ENCODE measurements at places on chromosomes 7 and 10.
A peak's percentile ranks its signal among the peaks of the same experiment; 100 is the strongest.

DNA sequence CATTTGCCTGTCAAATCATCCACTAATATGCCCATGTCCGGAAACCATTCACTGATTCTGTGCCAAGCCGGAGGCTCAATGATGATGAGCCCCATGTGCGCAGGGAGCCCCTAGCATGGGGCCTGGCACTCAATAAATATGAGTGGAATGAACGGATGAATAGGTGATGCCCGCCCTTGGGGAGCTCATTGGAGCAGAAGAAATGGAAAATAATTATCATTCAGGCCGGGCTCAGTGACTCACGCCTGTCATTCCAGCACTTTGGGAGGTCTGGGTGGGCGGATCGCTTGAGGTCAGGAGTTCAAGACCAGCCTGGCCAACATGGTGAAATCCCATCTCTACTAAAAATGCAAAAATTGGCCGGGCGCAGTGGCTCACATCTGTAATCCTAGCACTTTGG is 11.0 kb downstream of the RHBDD2 start:
- DNase-seq, result no peak

- peak; percentile 2 for DNase-seq
These were observed 662 bp downstream of the NRCAM start for GRCh38 chr7:108455551-108455997.

DNA sequence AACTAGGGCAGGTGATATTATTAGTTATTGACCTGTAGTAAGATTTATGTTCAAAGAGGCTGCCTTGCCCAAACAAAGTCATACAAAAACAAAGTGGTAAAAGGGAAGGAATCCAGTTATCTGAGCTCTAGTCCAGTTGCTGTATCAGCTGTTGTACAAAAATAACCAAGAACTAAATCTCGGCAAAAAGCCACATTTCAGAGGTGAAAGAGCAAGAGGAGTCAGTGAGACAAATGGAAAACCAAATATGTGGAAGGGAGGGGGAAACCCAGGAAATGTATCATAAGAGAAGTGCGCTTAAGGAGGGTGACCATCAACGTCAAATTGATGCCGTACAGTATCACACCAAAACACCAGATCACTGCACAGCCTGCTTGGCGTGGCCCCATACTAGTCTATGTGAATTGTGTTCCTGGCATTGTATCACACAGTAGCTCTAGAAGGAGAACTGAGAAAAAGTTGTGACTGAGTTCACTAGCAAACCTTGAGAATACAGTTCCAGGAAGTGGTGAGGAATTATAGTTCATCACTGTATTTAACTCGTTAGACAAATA is 6.4 kb downstream of the AGBL3 start:
- DNase-seq, result no peak

- no peak for DNase-seq
These were observed 122.3 kb upstream of the CARD11 start for GRCh38 chr7:3165681-3166580.

- no peak for DNase-seq
These were observed 726.8 kb downstream of the GRM8 start for GRCh38 chr7:126525906-126526305.

DNA sequence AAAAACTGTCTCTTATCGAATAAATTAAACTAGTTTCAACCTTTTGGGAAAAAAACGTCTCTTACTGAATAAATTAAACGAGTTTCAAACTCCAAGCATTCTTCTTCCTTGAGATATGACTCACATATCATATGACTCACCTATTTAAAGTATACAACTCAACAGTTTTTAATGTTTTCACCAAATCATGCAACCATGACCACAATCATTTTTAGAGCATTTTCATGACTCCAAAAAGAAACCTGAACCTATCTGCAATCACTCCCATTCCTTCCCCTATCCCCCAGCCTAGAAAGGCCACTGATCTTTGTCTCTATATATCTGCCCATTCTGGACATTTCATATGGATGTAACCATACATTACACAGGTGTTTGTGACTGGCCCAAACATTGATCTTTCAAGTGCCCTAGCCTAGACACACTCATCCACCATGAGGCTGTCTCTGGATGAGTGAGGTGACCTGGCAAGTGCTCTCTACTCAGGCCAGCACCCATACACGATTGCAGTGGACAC is 115.3 kb downstream of the PIP4K2A start:
- DNase-seq, result no peak

GRCh38 chr7:138951953-138952352 is 29.2 kb downstream of the KIAA1549 start:
- no peak for DNase-seq

GRCh38 chr7:146057958-146058357 is 58.6 kb upstream of the CNTNAP2 start:
- DNase-seq, result no peak

DNA sequence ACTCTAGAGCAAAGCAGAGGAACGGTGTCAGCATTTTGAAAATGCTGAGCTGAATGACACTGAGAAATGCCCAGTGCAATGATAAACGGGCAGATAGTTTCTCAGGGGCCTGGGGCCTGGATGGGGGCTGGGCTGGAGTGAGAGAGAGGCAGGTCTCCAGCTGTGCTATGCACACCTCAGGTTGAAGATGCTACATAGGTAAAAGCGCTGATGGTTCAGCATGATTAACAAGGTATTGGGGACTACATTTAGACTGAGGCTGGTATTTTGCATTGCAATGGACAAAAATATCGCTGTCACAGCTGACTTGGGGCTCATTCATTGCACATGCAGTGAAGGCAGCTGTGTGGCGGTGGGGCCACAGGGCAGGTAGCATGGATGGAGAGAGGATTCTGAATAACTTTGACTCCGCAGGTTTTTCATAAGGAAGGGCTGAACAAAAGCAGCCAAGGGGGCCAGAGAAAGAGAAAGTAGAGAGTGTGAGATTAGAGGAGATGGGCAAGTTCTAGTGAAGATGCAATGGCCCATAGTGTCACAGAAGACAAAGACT is 290.8 kb upstream of the ZNF32 start:
- no peak for DNase-seq

DNA sequence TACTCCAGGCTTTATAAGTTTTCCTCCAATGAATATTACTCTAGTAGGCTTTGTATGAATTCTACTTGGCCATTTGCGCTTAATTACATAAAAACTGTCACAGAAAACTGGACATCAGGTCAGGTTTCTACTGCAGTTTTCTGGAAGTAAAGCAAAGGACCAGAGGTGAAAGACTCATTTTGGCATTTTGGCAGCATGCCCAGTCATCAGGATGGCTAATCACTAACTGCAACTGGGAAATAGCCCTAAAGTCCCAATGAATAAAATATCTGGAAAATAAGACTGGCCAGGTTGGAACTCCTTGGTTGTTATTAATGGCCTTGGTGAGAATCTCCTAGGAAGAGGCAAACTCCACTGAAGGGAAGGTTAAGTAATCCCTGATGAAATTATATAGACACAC is 75.5 kb downstream of the COPG2 start:
- no peak for DNase-seq

DNA sequence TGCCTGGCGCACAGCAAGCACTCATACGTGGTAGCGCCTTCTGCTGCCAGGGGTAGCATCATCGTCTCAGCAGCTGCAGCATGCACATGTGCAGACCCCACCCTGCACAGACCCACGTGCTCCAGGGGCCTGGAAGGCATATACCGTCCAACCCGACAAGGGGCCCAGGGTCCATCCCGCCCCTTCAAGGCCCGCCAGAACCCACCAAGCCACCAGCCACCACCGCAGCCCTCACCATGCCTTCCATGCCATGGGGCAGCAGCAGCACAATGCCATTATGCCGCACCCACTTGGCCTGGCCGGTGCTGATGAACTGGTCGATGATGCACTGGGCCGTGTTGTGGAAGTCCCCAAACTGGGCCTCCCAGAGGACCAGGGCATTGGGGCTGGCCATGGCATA is 22.7 kb downstream of the OGDHL start:
- no peak for DNase-seq

GRCh38 chr7:101236292-101236835 is 1.2 kb downstream of the CLDN15 start:
- no peak for DNase-seq

- DNase-seq, result peak; percentile 53
These were observed 37.5 kb downstream of the PWWP2B start for GRCh38 chr10:132434405-132435005.

- no peak for DNase-seq
These were observed 28.0 kb downstream of the NUDT1 start for GRCh38 chr7:2269991-2270460.

DNA sequence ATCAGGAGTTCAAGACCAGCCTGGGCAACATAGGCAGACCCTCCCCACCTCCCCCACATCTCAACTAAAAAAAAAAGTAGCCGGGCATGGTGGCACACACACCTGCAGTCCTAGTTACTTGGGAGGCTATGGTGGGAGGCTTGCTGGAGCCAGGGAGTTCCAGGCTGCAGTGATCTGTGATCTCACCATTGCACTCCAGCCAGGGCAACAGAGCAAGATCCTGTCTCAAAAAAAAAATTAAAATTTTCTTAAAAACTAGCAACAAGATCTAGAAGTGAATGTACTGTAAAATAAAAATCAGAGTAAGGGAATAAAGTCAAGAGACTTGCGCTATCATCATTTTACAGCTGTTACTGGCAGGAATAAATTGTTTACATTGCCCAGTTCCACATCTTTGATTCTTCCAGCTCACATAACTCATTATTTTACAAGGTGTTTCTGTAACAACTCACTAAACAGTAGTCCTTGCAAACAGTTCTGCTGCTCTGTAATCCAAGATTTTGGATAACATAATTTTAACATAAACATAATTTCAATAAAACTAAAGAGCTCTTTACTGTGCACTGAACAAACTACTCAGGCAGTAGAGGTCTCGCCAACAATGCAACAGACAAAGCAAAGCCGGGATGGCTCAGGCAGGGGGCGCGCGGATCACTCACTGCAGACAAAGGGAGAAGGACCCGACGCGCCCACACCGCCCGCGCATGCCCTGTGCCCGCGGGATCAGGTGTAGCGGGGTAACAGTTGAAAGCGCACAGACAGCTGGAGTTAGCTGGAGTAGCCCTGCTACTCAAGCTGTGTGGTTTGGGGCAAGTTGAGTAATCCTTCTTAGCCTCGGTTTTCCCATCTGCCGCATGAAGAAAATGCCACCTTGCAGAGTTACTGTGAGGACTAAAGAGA is 73.3 kb upstream of the NFE2L3 start:
- DNase-seq, result peak; percentile 55

- no peak for DNase-seq
These were observed 7.0 kb upstream of the CALD1 start for GRCh38 chr7:134772401-134772800.

DNA sequence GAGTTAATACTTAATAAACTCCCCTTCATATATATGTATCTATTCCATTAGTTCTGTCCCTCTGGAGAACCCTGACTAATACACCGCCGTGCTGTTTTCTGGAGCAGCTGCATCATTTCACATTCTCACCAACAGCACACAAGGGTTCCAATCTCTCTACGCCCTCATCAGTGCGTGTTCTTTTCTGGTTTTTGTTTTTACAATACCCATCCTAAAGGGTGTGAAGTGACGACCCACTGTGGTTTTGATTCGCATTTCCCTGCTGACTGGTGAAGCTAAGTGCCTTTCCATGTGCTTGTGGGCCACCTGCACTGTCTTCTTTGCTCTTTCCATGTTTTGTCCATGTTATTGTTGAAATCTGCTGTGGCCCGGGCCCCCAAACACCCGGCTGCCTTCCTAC is 11.0 kb upstream of the INSIG1 start:
- DNase-seq, result no peak

Data from T47D (cell line).